Glutamatergic neuron (in vitro differentiated cells): ENCODE measurements at places on chromosomes 11 and 22. TPM values are rescaled to one million over a fixed set of nuclear protein-coding genes. Genes with fewer than 3 reads are reported as not detected.
A peak's percentile ranks its signal among the peaks of the same experiment; 100 is the strongest.

DNA sequence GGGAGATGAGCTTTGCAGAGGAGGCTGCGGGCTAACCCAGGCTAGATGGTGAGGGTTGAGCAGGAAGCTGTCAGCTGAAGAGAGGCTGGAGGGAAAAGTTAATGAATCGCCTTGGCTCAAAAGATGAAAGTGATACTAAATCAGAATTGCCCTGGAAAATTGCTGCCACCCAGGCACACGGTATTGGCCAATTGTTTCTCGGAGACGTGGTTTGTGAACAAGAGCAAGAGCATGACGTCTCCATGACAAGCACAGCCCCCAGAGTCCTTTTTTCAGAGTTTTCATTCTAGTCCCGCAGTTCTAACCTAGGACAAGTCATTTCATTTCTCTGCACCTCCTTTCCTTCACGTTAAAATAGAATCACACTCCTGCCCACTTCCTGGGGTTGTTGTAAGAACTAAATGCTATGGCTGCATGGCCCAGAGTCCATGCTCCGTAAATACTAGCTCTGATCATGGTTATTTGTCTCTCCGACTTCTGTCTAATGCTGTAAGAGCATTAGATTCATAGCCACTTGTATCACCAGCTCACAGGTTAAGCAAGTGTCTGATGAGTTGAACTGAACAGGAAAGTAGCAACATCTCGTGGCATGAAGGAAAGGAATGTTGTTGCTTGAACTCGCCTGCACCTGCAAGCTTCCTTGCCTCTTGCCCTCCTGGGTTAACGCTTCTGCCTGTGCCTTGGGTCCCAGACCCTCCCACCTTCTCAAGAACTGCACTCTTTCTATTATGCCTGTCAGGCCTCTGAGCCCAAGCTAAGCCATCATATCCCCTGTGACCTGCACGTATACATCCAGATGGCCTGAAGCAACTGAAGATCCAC lies 33.8 kb upstream of the NUP50 start:
- DNase-seq: no peak

GRCh38 chr11:8365216-8365941 lies 101.7 kb upstream of the LMO1 start:
- DNase-seq: no peak

GRCh38 chr11:92240916-92241315 lies 16.3 kb downstream of the FAT3 start:
- no peak for DNase-seq

- no peak for DNase-seq
These were observed 20.8 kb downstream of the KCNA4 start for GRCh38 chr11:29996016-29996415.

- DNase-seq: no peak
These were observed 8.3 kb downstream of the CAT start for GRCh38 chr11:34447044-34447443.

GRCh38 chr11:9936754-9937153 lies 272.9 kb downstream of the SWAP70 start:
- DNase-seq: no peak

GRCh38 chr11:134656861-134657540 lies 245.0 kb upstream of the B3GAT1 start:
- DNase-seq: no peak

Gene TRPM5
- not detected for total RNA-seq

Gene NPTXR
- 9.2 TPM for total RNA-seq

Gene OR52N4
- total RNA-seq: not detected

GRCh38 chr11:65362320-65362931 lies 7.9 kb downstream of the TIGD3 start:
- no peak for DNase-seq

- no peak for DNase-seq
These were observed 152.4 kb downstream of the NTM start for GRCh38 chr11:131522851-131523250.

DNA sequence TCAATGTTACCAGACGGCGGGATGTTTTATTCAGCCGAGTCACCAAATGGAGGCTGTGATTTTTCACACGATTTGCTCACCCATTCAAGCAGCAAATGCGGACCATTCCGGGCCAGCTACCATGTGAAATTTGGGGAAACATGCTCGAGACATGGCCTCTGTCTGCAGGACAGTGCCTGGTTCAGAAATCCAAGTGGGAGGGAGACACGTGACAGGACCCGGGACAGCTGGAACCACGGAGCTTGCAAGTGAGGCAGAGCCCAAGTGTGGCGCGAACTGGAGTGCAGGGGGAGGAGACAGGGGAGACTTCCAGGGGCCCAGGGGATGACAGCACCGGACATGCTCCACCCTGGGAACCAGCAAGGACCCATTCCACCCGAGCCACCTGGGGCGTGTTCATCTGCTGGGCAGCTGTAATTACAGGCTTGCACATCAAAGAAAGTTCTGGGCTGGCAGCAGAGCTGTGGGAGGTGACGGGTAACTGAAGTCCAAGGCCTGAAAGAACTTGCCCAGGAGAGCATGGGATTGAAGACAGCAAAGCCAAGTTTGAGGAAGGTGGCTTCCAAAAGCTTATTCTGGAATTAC lies 16.5 kb downstream of the CERK start:
- DNase-seq: no peak

Gene ACTN3
- total RNA-seq: 2.0 TPM

Gene RAG2
- total RNA-seq: not detected

GRCh38 chr22:47121791-47122190 lies 359.3 kb downstream of the TBC1D22A start:
- peak; percentile 15 for DNase-seq

GRCh38 chr11:15794361-15795150 lies 561.8 kb downstream of the SOX6 start:
- no peak for DNase-seq

DNA sequence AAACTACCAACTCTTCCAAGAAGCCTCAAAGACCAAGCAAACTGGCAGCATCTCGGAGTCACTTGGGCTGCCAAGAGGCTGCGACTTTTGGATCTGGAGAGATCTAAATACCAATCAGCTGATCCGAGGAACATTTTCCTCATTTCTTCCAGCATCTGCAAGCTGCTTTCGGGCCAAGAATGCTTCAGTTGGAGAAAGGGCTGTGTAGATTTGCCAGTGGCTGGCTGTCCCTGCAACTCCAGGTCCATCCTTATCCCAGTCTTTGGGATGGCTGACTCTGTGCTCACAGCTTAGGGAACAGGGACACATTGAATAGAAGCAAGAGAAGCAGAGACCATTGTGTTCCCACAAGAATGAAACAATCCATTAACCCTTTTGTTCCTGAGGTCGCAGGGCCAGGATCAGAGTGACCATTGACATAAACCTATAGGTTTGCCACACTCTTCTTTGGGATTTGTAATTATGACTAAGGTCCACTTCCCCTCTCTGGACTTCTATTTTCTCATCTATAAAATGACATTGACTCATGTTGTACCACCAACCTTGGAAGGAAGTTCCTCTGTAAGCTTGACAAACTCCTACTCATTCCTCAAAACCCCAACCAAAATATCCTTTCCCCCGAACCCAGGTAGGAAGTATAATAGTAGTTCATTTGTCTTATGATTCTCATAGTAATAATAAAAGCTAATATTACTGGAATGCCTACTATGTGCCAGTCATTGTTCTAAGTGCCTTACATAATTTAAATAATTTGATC lies 340.8 kb downstream of the MN1 start:
- DNase-seq: no peak

- no peak for DNase-seq
These were observed 8.2 kb upstream of the TBC1D22A start for GRCh38 chr22:46754110-46754799.

- no peak for DNase-seq
These were observed 624 bp downstream of the TMEM41B start for GRCh38 chr11:9313648-9314290.

DNA sequence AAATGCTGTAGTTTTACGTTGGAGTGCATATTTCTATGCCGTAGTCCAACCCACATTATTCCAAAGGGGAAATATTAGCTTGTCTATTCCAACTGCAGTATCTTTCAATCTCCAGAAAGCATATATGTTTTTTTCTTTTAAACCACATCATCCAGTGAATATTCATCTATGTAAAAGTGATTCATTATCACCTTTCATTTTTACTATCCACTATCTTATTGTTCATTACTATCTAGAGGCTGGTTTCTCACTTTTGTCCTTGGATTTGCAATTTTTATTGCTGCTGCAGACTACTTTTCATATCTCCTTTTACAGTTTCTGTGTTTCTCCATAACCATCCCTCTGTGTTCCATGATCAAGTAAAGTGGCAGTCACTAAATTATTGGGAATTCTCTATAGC lies 1097.2 kb upstream of the TENM4 start:
- no peak for DNase-seq

DNA sequence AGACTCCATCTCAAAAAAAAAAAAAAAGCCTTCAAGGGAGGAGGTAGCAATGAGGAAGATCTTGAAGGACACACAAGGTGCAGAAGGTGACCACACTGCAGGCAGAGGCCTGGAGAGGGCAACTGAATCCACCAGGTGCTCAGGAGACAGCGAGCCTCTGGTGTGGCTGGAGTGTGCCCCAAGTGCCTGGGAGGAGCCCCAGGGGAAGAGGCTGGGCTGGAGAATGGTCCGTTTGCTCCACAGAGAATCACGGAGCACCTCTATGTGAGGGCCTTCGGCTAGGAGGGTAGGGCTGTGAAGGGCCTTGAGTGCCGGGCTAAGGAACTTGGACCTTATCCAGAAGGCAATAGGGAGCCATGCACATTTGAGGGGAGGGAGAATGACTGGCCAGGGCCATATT lies 50.3 kb downstream of the ARRB1 start:
- DNase-seq: no peak

- no peak for DNase-seq
These were observed 463.9 kb downstream of the MN1 start for GRCh38 chr22:27337676-27338075.

Gene EMID1
- 0.76 TPM for total RNA-seq

DNA sequence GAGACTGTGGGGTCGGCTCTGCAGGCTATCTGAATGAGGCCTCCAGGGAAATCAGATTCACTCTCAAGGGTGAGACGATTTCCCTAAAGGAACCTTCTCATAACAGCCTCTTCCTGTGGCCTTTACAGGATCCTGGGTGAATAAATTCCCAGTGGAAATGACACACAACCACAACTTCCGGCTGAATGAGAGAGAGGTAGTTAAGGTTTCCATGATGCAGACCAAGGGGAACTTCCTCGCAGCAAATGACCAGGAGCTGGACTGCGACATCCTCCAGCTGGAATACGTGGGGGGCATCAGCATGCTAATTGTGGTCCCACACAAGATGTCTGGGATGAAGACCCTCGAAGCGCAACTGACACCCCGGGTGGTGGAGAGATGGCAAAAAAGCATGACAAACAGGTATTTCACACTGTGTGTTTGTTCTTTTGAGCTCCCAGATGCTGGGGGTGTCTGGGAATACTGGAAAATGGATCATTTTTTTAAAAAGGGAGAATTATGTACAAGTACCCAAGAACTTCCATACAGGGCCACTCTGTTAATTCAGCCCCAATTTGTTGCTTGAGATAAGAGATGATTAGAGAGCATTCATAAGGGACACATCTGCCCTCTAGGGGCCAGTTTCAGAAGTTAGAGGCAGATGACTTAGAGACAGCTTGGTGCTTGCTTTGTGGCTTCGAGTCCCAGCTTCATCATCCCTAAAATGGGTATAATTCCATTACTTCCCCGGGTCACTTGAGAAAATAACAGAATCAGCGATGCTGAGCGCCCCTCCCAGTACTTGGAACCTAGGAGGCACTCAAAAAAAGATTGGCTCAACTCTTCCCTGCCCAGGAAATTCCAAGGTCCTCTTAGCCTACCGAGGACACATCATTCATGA lies 10.2 kb downstream of the SERPIND1 start:
- no peak for DNase-seq

Gene CELSR1
- 0.27 TPM for total RNA-seq

DNA sequence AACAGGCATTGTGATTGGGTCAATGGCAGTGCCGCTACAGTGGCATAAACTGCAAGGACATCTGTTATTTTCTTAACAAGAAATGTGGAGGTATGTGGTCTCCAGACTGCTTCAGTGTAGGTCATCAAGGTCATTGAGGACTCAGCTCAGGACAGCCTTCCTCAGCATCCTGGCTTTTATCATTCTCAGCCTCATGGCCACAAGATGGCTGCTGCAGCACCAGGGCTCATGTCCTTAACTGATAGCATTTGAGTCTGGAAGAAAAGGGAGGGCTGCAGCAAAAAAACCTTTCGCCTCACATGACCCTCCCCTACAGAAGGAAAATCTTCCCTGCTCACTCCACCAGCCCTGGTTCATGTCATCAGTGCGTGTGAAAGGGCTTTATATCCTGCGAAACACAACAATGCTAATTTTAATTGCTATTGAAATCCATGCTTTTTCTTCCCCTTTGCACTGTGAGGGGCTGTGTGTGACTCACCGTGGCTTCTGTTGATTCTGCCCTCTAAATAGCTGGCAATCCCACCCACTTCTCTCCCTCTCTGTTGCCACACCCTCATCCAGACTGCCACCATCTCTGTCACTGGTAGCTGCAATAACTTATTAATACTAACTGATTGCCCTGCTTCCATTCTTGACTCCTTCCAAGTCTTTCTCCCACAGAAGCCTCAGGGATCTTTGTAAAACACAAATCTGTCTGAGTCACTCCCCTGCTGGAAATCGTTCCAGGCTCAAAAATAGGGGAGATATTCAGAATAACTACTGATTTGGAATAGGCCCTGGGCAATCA lies 43.8 kb downstream of the CHRDL2 start:
- DNase-seq: no peak

Gene FGF4
- 0.37 TPM for total RNA-seq

Gene PLXNB2
- total RNA-seq: 95.2 TPM

Gene PDE2A
- total RNA-seq: 16.9 TPM

GRCh38 chr22:44005524-44005923 lies 18.6 kb upstream of the PARVB start:
- DNase-seq: no peak

DNA sequence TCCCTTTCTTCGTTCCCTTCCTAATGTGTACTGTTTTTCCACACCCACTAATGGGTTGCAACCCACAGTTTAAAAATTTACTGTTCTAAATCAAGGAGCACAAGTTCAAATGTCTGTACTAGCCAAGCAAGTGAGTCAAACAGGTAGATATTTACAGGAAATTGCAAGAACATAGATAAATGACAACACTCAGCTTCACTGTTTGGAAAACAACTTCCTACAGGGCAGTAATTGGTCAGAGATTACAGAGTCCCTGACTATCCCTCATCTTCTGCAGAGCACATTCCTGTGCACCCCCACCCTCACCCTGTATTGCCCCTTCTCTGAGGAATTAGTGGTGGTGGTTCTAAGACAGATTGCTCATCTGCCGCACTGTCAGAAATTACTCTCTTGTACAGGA lies 1.9 kb downstream of the SERPING1 start:
- DNase-seq: no peak

DNA sequence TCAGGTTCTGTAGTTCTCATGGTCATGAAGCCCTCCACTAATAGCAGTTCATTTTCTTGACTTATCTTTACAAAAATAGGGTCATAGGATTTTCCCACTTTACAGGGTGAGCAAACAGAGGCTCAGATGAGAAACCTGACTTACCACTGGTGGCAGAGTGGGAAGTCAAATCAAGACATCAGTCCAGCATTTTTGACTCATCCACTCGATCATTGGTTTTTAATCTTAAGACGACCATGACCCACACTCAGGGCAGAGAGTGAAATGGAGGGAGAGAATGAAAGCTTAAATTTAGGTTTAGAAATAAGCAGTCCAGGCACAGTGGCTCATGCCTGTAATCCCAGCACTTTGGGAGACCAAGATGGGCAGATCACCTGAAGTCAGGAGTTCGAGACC lies 42.1 kb downstream of the RTL6 start:
- no peak for DNase-seq

Gene TAGLN
- 6.1 TPM for total RNA-seq
